ENCODE measurements at places on chromosomes 6 and 20.
A peak's percentile ranks its signal among the peaks of the same experiment; 100 is the strongest.

- DNase-seq = no peak
Measured at GRCh38 chr6:39931607-39932006, 2.7 kb downstream of the MOCS1 start.

GRCh38 chr20:25315418-25316210, 67.7 kb downstream of the PYGB start:
- peak; percentile 40 for DNase-seq

DNA sequence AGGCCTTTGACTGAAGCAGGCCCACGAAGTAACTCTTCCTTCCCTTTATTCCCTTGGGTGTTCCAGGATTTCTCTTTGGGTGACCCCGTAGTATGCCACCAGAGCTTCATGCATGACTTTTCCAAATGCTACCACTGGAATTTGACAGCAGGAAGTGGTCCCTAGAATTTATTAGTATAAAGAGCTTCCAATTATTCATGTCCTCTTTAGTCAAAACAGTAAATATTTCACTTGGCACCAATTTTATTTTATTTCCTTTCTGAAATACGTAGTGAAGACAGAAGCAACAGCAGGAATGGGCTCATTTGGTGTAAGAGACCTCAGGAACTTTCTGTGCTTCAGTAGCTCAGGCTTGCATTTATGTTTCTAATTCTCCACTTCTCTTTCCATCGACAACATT, 151.3 kb downstream of the LCA5 start:
- no peak for DNase-seq

DNA sequence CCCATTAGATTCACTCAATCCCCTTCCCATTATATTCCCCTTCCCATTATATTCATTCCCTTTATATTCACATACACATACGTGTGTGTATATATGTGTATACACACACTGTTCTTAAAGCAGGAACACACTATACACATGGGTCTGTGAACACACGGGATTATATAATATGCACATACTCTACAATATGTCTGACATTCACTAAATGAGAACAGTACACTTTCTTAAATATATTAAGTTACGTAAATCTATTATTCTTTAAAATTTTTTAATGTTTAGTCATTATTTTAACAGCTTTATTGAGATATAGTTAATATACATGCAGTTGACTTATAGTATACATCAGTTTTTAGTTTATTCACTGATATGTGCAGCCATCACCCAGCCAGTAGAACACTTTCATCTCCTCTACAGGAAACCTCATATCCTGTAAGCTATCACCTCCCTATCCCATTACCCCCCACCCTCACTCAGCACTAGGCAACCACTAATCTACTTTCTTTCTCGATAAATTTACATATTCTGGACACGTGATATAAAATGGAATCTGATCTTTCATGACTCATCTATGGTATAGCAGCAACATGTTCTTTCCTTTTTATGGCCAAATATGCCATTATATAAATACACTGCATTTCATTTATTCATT, 13.9 kb upstream of the SUMO4 start:
- no peak for DNase-seq

DNA sequence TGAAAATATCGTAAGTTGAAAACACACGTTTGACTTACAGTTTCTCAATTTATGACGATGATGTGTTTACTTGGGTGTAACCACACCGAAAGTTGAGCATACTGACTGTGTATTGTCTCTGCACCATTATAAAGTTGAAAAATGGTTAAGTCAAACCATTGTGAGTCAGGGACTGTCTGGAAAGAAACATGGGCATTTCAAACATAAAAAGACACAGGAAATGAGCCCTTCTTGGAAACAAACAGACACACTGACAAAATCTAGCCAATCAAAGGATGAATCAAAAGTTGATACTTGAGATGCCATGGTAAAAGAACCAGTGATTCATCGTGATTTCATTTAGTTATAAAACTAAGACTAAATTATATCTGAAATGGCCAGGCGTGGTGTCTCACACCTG, 5.3 kb downstream of the POPDC3 start:
- DNase-seq = peak; percentile 88

GRCh38 chr6:14270925-14271788, 153.6 kb downstream of the CD83 start:
- DNase-seq = peak; percentile 87

- DNase-seq = no peak
Measured at GRCh38 chr20:53990768-53991450, 79.5 kb downstream of the BCAS1 start.

DNA sequence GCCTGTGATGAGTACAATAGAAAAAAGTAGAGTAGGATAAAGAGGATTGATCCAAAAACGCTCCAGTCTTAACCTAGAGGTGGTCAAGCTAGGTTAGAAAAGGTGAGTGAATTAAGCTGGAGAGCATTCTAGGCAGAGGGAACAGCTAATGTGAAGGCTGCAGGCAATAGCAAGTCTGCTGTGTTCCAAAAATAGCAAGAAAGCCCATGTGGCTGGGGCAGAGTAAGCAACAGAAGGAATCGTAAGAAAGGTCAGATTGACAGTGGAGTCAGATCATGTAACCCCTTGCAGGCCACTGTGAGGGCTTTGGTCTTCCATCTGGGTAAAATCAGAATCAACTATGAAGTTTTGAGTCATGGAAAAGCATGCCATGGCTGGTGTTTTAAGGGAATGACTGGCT, 155.0 kb downstream of the OPN5 start:
- DNase-seq = no peak

DNA sequence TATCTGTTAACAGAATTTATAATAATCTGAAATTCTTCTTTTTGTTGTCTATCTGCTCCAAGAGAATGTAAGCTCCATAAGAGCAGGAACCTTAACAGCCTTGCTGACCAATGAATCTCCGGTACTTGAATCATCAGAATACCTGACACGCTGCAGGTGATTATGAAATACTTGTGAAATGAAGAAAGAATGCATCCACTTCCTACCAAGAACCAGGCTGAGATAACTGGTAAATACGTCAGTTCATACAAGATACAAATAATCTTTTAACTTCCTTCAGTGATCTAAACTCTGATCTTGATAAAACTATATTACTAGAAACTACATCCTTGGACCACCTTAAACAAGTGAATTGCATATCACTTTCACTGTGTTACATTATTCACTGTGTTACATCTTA, 116.2 kb downstream of the MAP3K5 start:
- no peak for DNase-seq

- no peak for DNase-seq
Measured at GRCh38 chr6:3506751-3507383, 50.0 kb upstream of the SLC22A23 start.

DNA sequence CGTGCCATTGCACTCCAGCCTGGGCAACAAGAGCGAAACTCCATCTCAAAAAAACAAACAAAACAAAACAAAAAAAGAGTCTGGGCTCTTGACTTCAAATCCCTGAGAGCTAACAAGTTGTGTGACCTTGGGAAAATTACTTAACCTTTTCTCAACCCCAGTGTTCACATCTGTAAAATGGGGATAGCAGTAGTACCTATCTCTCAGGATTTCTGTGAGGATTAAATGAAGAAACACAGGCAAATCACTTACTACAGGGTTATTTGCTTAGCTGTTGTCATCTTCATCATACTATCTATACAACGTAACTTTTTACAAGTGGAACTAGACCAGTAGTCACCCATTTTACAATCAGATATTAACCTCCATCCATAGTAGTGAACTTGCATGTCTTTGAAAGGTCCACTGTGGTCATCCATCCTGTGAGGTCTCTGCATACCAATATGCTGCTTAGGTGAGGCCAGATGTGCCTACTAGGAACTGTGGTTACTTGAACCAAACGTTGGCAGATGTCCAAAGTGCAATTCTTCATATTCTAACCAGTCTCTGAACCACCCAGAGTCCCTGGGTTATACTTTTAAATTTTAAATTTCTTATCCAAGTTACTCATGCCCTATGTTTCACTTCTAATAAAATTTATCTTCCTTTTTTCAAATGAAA, 128.9 kb upstream of the BEND3 start:
- no peak for DNase-seq

DNA sequence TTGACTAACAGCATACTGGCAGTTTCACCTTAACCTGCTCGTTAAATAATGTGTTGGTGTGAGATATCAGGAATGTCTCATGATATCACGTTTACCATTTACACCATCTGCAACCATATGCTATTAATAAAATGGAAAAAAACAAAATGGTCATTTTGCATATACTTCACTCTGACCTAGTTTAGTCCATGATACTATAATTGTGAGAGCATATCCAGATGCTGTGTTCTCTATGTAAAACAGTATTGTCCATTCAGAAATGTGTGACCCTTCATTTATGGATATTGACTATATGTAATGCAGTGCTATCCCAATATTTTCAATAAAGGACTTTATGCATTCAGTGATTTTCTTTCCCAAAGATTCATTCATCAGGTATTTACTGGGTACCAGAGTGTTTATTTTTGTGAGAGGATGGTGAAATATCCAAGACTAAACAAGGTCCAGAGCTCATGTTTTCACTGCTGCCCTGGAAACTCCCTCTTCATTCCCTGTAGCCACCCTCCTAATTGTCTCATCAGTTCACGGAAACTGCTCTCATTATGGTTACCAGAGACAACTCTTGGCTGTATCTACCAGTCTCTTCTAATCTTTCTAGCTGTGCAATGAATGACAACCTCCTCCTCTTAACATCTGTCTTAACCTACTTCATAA, 25.7 kb upstream of the HINT3 start:
- DNase-seq = peak; percentile 85

DNA sequence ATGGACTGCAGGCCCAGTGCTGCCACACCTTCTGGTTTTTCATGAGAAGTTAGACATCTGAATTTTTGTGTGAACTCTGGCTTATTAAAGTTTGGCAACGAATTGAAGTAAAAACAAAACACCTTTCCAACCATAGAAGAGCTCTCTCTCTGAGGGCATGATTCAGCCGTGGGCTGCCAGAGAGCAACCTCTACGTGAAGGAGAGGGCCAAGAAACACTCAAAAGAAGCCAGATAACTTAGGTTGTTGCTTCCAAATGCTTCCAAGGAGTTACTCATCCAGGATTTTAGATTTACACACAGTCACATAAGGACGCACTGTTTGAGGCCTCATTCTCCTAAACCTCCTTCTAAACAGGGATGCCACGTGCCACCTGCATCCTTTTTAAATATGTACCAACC, 65.5 kb downstream of the NRN1 start:
- peak; percentile 11 for DNase-seq

GRCh38 chr20:23679133-23680092, 9.4 kb downstream of the CST4 start:
- no peak for DNase-seq

DNA sequence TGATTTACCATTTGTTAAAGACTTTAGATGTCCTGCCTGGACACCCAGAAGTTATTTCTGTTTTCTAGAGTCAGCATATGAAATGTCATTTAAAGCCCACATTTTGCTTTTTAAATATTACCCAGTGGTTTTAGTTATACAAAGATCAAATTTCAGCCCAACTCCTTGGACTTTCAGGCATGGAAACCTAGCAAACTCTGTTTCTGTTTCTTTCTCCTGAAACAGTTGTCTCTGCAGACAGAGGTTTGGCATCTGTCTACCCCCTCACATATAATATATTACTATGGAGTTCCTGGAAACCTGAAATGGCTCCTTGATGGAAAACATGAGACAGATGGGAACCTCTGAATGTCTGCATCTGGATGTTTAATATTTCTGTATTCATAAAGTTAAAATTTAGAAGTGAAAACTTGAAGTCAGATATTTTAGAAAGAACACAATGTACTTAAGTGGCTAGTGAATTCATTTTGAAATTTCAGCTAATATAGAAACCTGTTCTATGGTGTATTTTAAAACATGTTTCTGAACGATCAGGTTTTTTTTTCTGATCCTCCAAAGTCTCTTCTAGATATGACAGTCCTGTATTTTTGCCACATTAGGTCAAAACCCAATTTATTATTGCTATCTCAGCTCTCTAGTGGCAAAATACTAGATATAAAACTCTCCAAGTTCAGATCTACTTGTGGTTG, 743.3 kb downstream of the CD109 start:
- no peak for DNase-seq

DNA sequence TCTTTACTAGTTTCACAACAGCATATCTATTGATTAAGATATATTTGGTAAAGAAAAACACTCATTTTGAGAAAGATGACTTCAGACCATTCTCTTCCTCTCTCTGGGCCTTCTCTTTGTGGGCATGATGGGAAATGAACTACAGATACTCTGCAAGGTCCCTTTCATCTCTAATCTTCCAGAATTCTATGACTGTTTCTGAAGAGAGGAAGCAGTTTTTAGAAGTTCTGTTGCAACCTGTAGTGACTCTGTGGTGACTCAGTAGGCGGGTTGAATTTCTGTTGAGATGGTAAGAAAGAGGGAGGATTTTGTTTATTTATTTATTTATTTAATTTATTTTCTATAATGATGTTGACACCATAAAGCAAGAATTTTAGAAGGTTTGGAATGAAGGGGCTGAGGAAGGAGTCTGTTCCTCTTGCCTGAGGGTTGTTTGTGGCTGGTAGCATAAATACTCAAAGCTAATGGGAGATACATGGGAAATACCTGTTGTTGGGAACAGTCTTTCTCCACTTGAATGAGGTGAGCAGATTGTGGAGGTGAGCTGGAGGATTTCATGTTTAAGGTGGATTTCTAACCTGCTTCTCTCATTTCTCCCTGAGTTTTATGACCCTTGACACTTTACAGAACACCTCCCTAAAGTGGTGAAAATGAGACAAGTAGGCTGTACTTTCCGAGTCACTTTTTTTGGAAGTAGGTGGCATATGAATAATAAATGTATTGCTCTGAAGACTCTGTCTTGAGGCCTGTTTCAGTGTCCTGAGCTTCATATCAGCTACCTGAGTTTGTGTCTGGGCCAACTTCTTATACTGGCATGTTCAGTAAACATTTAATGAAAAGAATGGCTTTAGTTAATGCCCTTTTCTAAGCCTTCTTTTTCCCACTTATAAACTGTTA, 15.0 kb downstream of the ACSS2 start:
- DNase-seq = peak; percentile 73

DNA sequence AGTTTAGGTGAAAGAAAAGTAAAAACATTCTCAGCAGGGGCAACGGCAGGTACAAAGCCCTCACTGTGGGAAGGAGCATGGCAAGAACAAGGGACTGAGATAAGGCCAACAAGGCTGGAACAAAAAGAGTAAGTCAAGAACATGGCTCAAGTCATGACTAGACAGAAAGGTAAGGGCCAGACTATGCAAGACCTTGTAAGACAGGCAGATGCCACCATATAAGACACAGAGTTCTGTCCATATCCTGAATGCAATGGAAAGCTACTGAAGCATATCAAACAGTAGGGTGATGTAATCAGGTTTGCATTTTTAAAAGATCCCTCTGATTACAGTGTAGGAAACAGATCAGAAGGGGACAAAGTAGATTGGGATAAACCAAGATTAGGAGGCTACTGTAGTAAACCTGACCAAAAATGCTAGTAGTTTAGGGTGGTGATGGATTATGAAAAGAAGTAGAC, 5.5 kb downstream of the REV3L start:
- DNase-seq = peak; percentile 27

GRCh38 chr20:20215976-20216727, 151.8 kb upstream of the INSM1 start:
- no peak for DNase-seq

Measured in EH (cell line).